ENCODE measurements at places on chromosomes 1 and 21.

GRCh38 chr1:17615157-17615556 is 75.7 kb downstream of the ARHGEF10L start:
- DNase-seq, result no peak

DNA sequence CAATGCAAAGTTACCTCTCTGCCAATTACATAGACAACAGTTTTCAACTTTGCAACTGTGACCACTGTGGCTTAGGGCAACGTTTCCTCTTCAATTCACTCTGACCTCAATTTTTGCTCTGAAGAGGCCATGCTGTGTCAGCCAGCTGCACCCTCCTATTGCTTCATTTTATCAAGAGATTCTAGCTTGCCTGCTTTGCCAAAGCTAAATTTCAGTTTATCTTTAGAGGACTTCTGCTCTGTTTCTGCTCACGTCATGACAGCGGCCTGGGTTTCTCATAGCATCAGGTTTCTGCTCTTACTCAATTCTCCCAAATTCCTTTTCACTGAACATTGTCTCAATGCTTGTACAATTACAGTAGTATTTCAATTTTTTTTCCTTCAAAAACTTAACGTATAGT is 154.6 kb downstream of the PLA2G4A start:
- DNase-seq, result no peak

DNA sequence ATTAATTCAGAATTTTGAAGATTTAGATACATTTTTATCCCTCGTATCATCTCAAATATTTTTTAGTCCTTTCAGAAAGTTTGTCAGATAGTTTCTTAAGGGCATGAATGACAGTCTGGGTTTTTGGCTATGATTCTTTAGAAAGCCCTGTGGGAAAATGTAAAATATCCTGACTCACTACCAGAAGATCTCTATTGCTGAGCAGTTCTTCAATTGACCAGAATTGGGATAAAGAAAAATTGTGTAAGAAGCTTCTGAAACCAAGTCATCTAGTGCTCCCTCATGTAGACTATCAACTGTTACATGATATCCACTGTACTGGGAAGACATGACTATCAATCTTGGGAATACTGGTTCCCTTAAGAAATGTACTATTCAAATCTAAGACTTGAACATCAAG is 608.3 kb upstream of the CHRM3 start:
- no peak for DNase-seq

- DNase-seq, result no peak
Measured at GRCh38 chr1:94729267-94729666, 90.9 kb upstream of the SLC44A3 start.

GRCh38 chr1:78520216-78520615 is 29.4 kb downstream of the PTGFR start:
- DNase-seq, result no peak

- no peak for DNase-seq
Measured at GRCh38 chr1:228791791-228792190, 56.5 kb downstream of the RHOU start.

GRCh38 chr1:12244078-12244477 is 14.2 kb downstream of the VPS13D start:
- DNase-seq, result no peak

DNA sequence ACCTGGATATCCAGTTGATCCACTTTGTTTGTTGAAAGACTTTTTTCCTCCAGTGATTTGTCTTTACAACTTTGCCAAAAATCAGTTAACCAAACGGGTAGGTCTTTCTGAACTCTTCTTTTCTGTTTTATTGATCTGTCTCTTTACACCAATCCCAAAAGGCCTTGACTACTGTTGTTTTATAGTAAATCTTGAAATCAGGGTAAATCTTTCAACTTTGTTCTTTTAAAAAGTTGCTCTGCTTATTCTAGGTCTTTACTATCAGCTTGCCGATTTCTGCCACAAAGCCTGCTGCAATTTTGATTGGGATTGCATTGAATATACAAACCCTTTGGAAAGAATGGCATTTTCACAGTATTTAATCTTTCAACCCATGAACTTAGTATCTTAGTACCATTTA is 66.6 kb downstream of the ITSN1 start:
- no peak for DNase-seq

GRCh38 chr1:43660355-43660754 is 10.4 kb downstream of the KDM4A start:
- no peak for DNase-seq

DNA sequence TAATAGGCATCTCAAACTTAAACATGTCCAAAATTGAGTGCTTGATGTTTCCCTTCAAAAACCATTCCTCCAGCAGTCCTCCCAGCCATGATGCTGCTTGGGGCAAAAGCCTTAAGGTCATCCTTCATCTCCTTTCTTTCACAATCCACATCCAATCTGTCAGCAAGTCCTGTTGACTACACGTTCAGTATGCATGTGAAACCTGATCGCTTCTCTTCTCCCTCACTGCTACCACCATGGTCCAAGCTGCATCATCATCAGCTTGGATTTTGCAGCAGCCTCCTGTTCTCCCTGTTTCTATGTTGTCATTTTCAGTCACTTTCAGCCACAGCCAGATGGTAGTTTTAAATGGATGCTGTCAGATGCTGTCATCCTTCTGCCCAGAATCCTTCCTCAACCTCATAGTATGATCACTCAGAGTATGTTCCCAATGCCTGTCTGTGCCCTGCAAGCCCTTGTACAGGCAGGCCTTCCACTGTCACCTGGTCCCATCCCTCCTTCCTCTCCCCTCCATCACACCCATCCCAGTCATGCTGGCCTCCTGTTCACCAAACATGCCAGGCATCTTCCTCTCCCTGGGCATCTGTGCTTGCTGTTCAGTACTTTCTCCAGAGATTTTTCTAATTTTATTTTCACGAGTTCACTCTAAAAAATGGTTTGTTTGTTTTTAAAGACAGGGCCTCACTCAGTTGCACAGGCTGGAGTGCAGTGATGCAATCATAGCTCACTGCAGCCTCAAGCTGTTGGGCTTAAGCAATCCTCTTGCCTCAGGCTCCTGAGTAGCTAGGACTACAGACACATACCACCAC is 66.0 kb downstream of the SYDE2 start:
- DNase-seq, result no peak

DNA sequence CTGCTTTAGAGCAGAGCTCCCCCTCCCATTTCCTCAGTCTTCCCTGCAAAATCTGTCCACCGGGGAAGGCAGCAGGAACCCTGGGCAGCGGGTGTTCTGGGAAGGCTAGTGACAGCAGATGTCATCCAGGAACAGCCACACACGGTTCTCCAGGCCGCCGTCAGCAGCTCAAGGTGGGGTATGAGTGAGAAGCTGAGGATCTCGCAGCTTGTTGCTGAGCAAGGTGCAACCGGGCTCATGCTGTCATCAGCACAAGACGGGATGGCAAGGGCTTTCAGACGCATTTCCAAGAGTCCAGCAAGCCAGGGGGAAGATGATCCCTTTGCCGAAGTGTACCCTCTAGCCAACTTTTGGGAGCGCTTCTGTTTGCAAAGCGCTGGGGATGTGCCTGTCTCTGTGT is 23.0 kb upstream of the SPSB1 start:
- no peak for DNase-seq

DNA sequence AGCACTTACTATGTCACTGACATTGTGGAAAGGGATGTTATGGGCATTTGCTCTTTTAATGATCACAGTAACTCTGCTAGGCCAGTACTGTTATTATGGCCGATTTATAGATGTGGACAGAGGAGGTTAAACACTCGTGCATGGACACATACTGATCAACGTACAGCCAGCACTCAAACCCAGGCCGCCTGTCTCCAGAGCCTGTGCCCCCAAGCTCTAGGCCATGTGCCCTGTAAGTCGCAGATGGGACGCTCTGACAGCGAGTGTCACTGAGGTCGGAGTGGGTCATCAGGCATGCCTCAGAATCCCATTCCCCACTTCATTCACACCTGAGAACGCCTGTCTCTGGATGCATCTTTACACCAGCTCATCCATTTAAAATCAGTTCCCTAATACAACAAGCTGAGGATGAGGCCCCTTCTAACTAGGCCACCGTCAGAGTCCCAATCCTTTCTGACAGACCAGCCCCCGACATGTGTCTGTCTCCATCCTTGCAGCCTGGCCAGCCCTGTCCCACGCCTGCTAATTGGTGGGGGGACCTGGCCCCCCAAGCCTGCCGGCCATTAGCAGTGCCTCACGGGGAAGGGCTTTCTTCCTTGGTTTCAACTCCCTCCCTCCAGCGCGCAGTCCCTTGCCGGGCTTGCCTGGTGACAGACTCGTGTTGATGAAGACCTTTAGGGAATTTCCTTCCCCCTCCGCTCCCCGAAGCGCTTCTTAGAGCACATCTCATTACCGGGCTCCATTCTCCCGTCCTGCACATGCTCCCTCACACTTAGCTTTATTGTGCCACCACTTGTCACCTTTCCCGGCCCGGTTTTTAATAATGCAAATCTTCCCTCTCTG is 436.8 kb downstream of the KIF26B start:
- no peak for DNase-seq

DNA sequence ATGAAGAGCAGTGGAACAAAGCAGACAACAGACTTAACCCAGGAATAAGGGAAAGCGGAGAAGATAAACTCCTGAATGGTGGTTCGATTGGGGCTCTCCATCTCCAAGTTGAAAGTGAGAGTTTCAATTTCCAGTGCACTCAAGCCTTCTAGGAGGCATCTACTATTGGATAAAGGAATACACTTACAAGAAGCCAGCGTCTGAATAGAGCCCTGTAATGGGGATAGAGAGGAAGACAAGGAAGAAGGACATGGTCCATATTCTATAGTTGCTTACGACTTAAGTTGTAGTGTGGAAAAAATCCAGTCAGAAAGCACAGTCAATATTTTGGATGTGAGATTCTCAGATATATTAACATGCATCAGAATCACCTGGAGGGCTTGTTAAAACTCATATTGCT is at the start of gene OR6K2:
TSS of gene OR6K2 (minus strand) at position 101 of the 400 bp plus-strand sequence. CDS start at position 101, 0 bp downstream.
- no peak for DNase-seq

GRCh38 chr1:71210718-71211117 is 129.9 kb upstream of the ZRANB2 start:
- DNase-seq, result no peak

GRCh38 chr1:57848406-57848805 is 424.5 kb upstream of the DAB1 start:
- no peak for DNase-seq

DNA sequence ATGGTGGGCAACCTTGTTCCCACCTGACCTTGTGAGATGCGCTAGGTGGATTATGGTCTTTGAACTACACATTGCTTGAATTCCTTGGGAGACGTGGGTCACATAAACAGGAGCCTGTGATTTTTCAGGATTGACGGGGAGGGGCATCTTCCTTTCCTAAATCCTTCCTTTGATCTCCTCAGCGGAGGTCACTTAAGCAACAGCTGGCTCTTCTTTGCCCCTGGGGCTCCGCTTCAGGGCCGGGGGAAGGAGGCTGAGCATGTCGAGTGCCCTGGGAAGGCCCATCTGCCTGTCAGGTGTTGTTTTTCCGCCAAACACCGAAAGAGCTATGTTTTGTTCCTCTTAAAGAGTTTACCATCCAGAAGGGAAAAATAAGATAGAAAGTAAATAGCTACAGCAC is 40.6 kb downstream of the KIF26B start:
- DNase-seq, result no peak

GRCh38 chr1:47424336-47424982 is 8.4 kb downstream of the FOXE3 start:
- no peak for DNase-seq

DNA sequence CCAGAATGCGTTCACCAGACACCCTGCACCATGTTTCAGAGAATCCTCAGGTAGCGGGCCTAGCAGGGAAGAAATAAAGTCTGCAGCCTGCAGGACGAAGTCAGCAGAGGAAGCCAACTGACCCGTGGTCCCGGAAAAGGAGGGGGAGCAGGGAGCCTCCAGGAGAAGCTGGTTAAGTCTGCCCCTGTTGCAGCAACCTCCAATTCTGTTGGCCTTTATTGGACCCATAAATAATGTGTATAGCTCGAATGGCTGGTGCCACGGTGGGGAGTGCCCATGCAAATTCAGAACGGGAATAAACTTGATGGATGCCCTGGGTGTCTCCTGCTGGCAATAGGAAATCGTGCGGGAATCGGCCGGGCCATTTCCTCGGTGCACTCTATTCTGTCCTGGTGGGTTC is 254.1 kb downstream of the AJAP1 start:
- no peak for DNase-seq

DNA sequence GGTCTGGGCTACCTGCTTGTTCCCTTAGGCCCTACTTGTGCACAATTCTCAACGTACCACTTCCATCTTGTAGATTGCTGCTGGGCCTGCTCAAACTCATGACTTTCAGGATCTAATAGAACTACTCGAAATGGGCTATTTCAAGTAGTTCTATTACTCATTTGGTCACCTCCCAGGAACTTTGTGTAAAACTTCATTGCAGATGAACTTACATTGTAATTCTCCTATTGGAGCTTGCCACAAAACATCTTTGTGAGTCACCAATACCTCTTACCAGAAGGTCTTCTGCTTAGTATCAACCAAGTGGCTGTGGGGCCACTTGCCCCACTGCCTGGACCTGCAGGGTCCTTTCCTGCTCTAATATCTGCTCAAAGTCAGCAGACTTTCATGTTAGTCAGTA is 10.7 kb upstream of the MYOCOS start:
- no peak for DNase-seq

DNA sequence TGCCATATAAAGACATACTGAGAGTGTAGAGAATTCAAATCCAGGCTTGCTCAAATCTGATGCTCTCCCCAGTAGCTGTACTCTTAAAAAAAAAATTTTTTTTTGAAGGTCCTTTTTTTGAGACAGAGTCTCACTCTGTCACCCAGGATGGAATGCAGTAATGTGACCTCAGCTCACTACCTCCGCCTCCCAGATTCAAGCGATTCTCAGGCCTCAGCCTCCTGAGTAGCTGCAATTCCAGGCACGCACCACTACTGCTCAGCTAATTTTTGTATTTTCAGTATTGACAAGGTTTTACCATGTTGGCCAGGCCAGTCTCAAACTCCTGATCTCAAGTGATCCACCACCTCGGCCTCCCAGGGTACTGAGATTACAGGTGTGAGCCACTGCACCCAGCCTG is 28.7 kb downstream of the STYXL2 start:
- no peak for DNase-seq

DNA sequence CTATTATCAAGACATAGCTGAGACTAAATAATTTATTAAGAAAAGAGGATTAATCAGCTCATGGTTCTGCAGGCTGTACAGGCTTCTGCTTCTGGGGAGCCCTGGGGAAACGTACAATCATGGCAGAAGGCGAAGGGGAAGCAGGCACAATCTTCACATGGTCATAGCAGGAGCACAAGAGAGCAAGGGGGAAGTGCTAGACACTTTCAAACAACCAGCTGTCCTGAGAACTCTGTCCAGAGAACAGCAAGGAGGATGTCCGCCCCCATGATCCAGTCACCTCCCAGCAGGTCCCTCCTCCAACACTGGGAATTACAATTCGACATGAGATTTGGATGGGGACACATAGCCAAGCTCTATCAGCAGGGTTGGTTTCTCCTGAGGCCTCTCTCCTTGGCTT is 10.3 kb upstream of the SLC45A1 start:
- DNase-seq, result no peak

GRCh38 chr21:42586406-42586805 is 67.0 kb upstream of the PDE9A start:
- DNase-seq, result no peak

DNA sequence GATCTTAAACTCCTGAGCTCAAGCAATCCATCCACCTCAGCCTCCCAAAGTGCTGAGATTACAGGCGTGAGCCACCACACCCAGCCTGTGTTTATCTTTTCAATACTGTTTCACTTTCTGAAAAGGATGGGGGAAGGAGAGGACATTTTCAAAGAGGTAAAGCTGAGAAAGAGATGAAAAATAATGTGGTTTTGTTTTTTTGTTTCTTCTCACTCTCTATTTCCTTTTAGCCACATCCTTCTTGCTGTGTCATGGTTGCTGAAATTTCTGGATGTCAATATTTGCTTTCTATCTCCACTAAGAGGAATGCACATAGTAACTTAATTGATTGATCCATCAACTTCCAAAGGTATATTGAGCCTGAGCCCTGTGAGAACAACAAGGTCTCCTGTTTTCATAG is 6.4 kb upstream of the C1orf21 start:
- DNase-seq, result no peak
